Stimulated activated CD4-positive, alpha-beta T cell treated with anti-CD3 and anti-CD28 coated beads, Interleukin-2, amount 100 ng/mL, for 4 hours (primary cell): ENCODE measurements at places on chromosomes 7 and 10.

DNA sequence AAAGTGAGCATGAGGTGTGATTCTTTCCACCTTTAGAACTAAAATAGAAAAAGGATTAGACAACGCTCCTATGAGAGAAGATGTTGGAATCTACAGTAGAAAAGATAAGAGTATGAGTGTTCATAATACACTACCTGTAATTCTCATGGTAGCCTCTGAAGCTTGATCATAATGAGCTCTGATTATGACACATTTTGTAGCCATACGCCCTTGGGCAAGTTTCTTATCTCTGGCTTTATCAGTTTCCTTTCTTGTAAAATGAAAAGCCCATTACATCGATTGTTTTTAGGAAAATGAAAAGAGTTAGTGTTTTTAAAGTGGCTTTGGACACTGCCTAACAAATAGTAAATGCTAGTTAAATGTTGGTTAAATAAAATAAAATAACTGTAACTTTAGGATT is 22.4 kb upstream of the PRSS58 start:
- DNase-seq = no peak

DNA sequence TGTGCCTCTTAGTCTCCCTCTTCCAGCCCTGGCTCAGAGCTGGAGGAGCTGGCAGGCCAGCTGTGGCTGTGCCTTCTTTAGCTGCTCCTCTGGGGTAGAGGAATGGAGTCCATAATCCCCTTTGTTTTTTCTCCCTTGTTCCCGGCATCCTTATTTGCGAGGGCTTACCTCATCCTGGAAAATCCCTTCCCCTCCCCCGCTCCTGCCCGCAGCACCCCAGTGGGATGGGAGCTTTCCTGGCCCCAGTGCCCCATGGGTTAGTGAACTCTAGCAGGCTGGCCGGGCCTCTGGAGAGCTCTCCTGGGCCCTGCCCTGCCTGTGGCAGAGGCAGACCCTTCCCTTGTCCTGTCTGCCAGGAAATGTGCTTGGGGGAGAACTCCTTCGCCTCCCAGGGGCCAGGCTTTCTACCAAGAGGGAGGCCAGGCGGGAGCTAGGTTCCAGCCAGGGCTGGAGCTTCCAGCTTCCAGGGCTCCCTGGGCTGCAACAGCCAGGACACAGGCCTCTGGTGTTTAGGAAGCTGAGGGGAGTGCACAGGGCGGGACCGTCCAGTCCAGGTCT is 16.5 kb upstream of the TRIM8 start:
- no peak for DNase-seq

DNA sequence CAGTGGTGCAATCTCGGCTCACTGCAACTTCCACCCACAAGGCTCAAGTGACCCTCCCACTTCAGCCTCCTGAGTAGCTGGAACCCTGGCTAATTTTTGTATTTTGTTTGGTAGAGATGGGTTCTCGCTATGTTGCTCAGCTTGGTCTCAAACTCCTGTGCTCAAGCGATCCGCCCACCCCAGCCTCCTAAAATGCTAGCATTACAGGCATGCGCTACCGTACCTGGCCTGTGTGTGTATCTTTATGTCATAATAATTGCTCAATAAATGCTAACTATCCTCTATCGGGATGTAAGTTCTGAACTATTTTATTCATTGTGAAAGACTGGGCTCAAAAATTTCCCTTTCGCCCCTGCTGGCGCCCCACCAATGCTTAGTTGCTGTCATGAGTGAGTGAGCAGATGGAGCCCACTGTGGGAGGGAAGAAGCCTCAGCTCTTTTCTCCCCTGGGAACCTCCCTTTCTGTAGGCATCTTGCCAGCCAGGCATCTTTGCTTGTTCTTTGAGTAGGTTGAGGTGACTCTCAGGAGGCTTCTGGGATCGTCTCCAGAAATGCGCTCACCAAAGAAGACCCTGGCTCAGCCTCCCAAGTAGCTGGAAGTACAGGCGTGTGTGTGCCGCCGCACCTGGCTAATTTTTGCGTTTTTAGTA is 38.3 kb downstream of the CAMK1D start:
- DNase-seq = no peak

GRCh38 chr10:103592186-103593021 is 98.9 kb downstream of the NEURL1 start:
- DNase-seq = peak; percentile 16

GRCh38 chr7:78529392-78529791 is 730.8 kb downstream of the PHTF2 start:
- no peak for DNase-seq

DNA sequence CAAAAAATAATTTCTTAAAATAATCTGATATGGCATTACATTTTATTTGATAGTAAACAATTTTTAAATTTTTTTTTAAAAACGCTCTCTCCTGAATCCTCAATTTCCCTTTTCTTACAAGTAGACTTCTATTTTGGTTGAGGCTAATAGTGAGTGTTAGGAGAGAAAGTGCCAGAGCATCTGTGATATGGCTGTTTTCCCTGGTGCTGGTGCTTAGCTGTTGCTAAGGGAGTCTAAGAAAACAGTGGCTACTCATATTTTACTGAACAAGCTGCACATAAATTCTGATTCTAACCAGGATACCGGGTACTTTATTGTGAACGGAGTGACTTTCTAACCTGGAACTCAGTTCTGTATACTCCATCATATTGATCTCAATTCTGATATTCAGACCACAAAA is 311.1 kb upstream of the KIAA1217 start:
- DNase-seq = no peak
